ENCODE measurements at places on chromosomes 4 and X. TPM values are rescaled to one million over a fixed set of nuclear protein-coding genes. Genes with fewer than 3 reads are reported as not detected.

Gene PRSS12
- polyA plus RNA-seq: 7.7 TPM

Gene SPANXC
- not detected for polyA plus RNA-seq

Gene MAMLD1
- 7.5 TPM for polyA plus RNA-seq

Gene ANXA10
- polyA plus RNA-seq: 0.58 TPM

Gene RAB33A
- polyA plus RNA-seq: 0.97 TPM

Gene GPRASP2
- 37.5 TPM for polyA plus RNA-seq

All from renal pelvis (tissue), 12 donors.